ENCODE measurements at places on chromosomes 3 and 15.

GRCh38 chr3:1117843-1118473, 25.1 kb downstream of the CNTN6 start:
- DNase-seq = peak; percentile 2

GRCh38 chr15:82110144-82110543, 64.3 kb upstream of the MEX3B start:
- DNase-seq = no peak

GRCh38 chr15:33344111-33344510, 33.3 kb downstream of the RYR3 start:
- no peak for DNase-seq

DNA sequence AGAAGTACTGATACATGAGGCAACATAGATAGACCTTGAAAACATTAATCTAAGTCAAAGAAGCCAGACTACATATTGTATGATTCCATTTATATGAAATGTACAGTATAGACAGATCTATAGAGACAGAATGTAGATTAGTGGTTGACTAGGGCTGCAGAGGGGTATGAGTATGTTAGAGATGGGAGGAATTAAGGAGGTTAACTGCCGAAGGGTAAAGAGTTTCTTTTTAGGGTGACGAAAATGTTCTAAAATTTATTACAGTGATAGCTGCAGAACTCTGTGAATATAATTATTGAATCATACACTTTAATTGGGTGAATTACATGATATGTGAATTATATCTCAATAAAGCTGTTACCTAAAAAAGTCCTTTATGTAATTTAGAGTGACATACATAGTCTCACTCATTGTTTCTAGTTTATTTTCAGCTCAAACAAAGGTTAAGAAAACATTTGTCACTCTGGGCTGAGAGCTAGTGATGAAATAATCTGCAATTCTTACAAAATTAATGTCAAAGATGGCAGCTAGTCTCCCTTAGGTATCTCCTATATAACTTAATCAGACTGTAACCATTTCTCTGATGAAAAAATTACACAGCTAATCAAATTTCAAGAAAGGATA, 61.4 kb downstream of the DENND4A start:
- no peak for DNase-seq

- DNase-seq = peak; percentile 44
Observed at GRCh38 chr3:171371354-171371753, 88.9 kb downstream of the TNIK start.

GRCh38 chr3:127174284-127174683, 18.6 kb upstream of the PRR23E start:
- DNase-seq = no peak

GRCh38 chr3:65033576-65033975, 345.8 kb upstream of the ADAMTS9 start:
- DNase-seq = no peak

Measured in small intestine (tissue), 16 donors.